ENCODE measurements at places on chromosomes 5 and 9.

- no peak for DNase-seq
These were observed 23.5 kb downstream of the HNRNPH1 start for GRCh38 chr5:179599973-179600372.

DNA sequence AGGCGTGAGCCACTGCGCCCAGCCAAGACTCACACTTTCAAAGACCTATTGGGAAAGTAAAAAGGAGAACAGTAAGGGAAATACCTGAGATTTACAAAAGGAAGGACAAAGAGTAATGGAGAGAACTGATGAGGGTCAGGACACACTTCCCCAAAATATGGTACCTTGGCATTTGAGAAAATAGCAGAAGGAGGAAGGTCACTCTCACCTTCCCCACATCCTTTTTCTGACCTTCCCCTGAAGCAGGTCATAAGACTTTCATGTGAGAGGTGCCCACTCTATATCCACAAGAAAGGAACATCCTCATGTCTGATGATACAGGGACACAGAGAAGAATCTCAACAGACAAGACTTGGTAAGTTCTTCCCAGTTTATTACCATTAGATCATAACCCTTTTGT is 272.8 kb downstream of the FBXL17 start:
- DNase-seq = no peak

DNA sequence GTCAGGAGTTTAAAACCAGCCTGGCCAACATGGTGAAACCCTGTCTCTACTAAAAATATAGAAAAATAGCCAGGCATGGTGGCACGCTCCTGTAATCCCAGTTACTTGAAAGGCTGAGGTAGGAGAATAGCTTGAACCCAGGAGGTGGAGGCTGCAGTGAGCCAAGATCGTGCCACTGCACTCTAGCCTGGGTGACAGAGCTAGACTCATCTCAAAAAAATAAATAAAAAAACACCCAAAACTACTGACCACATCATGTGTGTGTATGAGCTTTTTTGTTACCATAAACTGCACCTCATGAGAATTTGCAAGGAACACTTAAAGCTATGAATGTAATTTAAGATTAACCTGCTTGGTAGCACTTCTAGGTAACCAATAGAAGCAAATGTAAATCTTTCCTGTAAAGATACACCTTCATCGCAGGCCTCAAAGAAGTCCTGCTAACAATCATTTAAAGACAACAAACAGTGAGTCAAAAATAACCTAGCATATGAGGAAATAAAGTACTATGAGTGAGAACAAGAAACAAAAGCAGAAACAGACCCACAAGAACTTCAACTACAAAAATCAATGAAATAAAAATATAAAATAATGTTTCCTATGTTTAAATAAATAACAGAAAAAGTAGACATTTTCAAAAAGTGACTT is 13.0 kb downstream of the SLC38A9 start:
- DNase-seq = no peak

DNA sequence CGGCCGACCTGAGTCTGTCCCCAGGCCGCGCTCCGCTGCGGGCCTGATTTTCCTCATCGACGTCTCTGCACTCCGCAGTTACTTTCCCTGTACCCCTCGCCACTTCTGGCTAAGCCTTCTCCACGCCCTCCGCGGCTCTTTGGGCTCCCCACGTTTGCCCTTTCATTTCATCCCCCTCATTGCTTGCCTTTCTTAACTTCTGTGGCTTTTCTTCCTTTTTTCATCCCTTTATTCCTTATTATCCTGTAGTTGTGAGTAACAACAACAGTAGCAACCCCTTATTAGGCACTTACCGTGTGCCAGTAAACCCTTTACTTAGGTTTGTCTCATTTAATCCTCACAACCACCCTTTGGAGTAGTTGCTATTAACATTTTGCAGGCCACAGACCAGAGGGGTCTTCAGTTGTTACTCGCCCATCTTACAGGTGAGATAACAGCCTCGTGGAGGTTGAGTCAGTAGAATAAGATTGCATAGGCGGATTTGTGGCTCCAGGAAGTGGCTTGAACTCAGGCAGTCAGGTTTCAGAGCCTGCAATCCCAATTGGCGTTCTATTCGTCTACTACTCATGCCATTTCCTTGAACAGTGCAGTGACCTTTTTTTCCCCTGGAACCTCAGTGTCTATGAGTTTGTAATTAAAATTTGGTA is 724 bp downstream of the TCERG1 start:
- no peak for DNase-seq

DNA sequence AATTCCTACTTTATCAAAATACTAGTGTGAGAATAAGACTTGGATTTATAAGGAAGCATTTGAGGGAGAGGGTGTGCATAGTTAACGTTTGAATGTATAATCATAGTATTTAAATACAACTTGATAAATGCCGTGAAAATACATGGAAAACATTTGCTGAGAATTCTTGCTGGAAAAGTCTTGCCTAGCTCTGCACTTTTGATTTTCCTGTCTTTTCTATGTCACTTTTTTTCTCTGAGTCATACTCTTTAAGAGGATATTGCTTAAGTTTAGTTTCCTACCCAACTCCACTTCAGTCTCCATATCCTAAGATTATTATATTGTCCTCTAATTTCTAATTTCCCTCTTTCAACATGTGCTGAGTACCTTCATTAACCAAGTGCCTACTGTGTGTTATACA is 616.6 kb upstream of the SEMA6A start:
- DNase-seq = no peak

- DNase-seq = no peak
These were observed 1143.8 kb downstream of the MAT2B start for GRCh38 chr5:164649266-164649665.

DNA sequence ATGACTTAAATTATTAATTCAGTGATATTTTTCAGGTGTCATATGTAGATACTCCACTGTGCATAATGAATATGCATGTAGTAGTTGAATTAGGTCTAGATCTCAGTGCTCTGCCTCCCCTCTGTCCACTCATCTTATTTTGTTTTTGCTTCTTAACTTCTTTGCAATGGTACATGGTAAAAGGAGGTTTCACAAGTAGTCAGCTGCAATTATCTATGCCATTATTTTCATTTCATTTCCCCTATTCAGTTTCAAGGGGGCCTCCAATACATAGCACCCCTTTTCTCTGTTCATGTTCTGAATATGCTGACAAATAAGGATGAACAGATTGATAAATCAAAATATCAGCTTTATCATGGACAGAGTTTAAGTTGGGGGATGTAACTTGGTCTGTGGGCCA is 511.6 kb upstream of the ZNF608 start:
- DNase-seq = no peak

Data from BJ (cell line).